H54 (cell line): ENCODE measurements at places on chromosomes 5 and 9.

GRCh38 chr5:139671096-139671841 lies 23.1 kb downstream of the CXXC5 start:
- DNase-seq: no peak

GRCh38 chr9:7560669-7561305 lies 238.8 kb downstream of the DMAC1 start:
- DNase-seq: no peak

GRCh38 chr5:173944511-173944910 lies 44.5 kb upstream of the C5orf47 start:
- no peak for DNase-seq

DNA sequence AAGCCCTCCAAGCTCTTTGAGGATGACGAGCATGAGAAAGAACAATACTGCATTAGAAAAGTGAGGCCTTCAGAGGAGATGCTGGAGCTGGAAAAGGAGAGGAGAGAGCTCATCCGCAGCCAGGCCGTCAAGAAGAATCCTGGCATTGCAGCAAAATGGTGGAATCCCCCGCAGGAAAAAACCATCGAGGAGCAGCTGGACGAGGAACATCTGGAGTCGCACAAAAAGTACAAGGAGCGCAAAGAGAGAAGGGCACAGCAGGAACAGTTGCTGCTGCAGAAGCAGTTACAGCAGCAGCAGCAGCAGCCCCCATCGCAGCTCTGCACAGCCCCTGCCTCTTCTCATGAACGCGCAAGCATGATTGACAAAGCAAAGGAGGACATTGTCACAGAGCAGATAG lies 71.2 kb downstream of the C9orf152 start:
- no peak for DNase-seq

DNA sequence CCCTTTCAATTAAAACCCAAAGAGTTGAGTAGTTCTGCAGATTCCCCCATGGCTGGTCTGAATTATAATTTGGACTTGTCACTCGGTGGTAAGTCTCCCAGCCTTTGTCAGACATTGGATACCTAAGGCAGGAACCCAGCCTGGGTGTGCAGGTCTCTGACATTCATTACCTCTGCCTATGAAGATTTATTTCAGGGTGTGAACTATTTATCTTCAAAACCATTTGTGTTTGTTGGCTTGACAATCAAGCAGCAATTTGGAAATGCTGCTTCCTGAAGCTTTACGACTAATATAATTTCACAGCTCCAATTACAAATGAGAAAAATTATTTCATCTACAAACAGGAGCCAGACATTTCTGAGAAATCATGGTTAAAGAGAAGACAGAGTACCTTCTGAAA lies 160.5 kb downstream of the DOCK2 start:
- no peak for DNase-seq
